ENCODE measurements at places on chromosomes 16 and 17. TPM values are rescaled to one million over a fixed set of nuclear protein-coding genes. Genes with fewer than 3 reads are reported as not detected.

MPP2 gene
- 7.2 TPM for polyA plus RNA-seq

MYH1 gene
- polyA plus RNA-seq = not detected

SYNRG gene
- polyA plus RNA-seq = 22.6 TPM

ABCA5 gene
- 2.6 TPM for polyA plus RNA-seq

SDK2 gene
- polyA plus RNA-seq = 0.99 TPM

FA2H gene
- 3.8 TPM for polyA plus RNA-seq

DNAJA3 gene
- 56.3 TPM for polyA plus RNA-seq

CHST4 gene
- polyA plus RNA-seq = 4.3 TPM

ATP2A1 gene
- 4.0 TPM for polyA plus RNA-seq

TAT gene
- 0.19 TPM for polyA plus RNA-seq

PPP1R1B gene
- 5.4 TPM for polyA plus RNA-seq

ZNF624 gene
- 2.7 TPM for polyA plus RNA-seq

HOXB1 gene
- not detected for polyA plus RNA-seq

ZSCAN10 gene
- polyA plus RNA-seq = 220 TPM

CDC42EP4 gene
- polyA plus RNA-seq = 4.1 TPM

ADAD2 gene
- 1.6 TPM for polyA plus RNA-seq

RNF227 gene
- 0.35 TPM for polyA plus RNA-seq

SLC35G6 gene
- polyA plus RNA-seq = not detected

TLCD2 gene
- polyA plus RNA-seq = 0.70 TPM

TMED6 gene
- polyA plus RNA-seq = 1.3 TPM
